ENCODE measurements at places on chromosomes 4 and X.

GRCh38 chr4:111945014-111945413, 200.2 kb upstream of the FAM241A start:
- DNase-seq: no peak

DNA sequence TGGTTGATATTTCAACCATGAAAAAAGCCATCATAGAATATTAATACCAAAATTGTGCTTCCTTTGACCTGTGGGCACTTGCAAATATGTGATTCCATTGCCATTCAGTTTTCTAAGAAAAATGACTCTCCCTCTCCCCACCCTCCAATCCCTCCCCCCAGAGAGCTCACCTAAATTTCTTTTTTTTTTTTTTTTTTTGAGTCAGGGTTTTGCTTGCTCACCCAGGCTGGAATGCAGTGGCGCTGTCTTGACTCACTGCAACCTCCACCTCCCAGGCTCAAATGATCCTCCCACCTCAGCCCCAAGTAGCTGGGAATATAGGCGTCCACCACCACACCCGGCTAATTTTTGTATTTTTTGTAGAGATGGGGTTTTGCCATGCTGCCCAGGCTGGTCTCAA, 47.0 kb downstream of the SNX25 start:
- DNase-seq: no peak

DNA sequence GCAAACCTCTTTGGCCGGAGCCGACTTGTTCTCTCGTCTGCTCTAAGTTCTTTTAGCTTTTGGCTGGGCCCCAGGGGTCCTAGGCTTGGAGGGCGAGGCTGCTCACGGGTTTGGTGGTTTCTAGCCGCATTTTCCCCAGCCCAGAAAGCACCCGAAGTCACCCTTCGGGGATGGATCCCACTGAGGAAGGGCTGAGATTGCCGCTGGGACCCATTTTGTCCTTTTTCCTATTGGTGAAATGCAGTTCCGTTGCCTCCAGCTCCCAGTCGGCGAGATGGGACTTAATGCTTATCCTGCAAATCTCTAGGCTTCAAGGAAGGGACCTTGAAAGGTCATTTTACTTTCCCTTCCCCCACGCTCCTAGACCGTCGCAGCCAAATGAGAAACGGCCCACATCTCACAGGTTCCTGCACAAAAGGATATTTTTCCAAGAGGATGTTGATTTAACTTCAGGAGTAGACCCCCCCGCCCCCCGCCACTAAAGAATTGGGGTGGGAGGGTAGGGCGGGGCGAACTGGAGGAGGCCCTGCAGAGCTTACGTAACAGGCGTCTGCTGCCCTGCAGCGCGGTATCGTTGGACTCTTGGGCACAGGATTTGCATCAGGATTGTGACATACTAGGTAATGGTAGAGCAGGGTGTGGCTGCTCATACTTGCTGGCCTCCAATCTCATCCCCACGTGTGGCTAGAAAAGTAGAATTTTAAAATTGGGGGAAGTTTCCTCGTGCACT, 564 bp downstream of the PGK1 start:
- peak; percentile 78 for DNase-seq

- no peak for DNase-seq
These were observed 15.0 kb upstream of the AKAP17A start for GRCh38 chrX:1576201-1576992.

DNA sequence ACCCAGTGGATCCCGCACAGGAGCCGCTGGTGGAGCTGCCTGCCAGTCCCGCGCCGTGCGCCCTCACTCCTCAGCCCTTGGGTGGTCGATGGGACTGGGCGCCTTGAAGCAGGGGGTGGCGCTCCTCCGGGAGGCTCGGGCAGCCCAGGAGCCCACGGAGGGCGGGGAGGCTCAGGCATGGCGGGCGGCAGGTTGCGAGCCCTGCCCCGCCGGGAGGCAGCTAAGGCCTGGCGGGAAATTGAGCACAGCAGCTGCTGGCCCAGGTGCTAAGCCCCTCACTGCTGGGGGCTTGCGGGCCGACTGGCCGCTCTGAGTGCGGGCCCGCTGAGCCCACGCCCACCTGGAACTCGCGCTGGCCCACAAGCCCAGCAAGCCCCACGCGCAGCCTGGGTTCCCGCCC, 127.1 kb upstream of the TMEM164 start:
- DNase-seq: no peak

- no peak for DNase-seq
These were observed 16.8 kb downstream of the CLNK start for GRCh38 chr4:10667701-10668326.

DNA sequence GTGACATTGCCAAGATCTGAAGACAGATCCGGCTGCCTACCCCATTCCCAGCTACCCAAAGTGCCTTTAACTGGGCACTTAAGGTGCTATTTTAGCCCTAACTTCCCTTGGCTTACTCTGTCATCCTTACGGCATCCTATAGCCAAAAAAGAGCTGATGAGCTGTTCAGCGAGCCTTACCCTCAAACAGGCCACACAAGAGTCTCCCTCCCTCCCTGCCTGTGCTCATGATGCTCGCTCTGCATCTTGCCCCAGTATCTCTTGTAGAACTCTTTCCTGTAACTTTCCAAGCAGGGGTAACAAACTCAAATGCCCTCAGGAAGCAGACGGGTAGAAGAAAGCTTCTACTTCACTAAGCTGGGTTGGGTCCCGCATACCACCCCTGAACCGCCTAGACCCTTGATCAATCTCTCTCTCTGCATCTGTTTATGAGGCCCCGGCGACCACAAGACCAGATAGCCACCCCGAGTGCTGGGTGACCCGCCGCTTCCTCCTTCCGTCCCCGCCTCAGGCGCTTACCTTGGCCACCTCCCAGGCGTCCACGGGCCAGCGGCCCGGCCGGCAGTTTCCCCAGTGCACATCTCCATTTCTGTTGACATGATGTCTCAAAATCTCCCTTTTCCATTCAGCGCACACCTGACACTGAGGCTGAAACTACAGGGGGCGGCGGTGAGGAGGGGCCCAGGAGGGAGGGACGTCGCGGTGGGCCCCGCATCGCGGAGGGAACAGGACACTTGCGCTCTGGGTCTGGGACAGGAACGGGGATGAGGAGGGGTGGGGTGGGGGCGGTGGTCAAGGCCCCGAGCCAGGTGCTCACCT, 663 bp downstream of the CXorf38 start:
- peak; percentile 16 for DNase-seq

DNA sequence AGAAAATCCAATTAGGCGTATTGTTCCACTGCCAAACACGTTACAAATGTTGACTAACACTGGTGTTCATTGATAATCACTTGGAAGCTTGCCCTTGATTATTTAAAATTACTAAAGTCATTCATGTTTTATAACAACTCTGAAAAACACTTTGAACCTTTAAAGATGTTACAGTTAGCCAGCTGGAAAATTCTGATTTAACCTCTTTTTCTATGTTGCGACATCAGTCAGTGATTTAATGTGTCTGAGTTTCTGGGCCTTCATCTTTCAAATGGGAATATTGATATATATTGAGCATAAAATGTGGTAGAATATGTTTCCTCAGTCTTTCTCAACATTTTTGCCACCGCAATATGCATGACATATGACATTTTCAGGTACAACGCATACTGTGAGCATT, 274.1 kb upstream of the TENM3 start:
- DNase-seq: no peak

- no peak for DNase-seq
These were observed 12.4 kb downstream of the PAQR3 start for GRCh38 chr4:78926826-78927225.

- DNase-seq: no peak
These were observed 833.6 kb downstream of the CCSER1 start for GRCh38 chr4:90960840-90961239.

DNA sequence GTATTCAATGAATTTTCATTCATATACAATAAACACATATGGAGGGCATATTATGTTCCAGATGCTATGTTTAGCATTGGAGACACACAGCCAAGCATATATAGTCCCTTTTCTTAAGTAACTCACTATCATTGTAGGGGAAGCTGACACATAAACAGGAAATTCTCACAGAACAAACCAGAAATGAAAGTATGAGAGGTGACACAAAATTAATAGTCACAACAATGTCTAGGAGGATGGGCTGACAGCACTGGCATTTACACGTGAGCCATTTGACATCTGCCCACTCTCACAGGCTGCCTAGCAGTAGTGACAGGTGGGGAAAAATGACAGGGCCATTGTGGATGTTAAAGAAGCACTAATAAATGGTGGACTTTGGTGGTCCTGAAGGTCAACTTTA, 2.6 kb upstream of the CNOT6L start:
- peak; percentile 62 for DNase-seq

DNA sequence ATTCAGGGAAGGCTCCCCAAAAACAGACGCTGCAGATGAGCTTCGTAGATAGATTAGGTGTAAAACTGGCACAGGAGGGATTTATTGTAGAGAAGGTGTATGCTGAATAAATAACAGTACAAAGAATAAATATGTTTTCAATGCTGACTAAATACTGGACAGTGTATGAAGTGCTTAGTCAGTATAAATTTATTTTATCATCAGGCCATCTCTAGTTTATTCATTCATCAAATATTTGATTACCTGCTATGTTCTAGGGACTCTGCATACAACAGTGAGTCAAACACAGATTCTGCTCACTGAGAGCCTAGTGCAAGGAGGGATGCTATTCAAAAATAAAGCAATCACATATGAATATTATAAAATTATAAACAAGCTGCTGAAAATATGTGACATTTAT, 63.6 kb upstream of the TSPAN5 start:
- no peak for DNase-seq

GRCh38 chrX:11347300-11347699, 54.1 kb downstream of the AMELX start:
- no peak for DNase-seq

DNA sequence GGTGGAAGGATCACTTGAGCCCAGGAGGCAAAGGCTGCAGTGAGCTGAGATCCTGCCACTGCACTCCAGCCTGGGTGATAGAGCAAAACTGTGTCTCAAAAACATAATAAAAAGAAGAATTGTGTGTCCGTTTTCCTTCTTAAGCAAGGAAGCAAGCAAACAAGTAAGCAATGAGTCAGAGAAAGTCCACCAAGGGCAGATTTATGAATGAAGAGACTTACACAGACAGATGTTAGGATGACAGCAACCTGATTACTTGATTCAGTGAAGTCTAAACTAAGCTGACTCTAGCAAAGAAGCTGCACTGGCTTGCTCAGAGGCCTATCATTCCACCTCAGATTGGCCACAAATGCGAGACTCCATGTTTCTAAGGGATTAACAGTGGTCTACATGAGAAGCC, 34.1 kb upstream of the SCML1 start:
- no peak for DNase-seq

DNA sequence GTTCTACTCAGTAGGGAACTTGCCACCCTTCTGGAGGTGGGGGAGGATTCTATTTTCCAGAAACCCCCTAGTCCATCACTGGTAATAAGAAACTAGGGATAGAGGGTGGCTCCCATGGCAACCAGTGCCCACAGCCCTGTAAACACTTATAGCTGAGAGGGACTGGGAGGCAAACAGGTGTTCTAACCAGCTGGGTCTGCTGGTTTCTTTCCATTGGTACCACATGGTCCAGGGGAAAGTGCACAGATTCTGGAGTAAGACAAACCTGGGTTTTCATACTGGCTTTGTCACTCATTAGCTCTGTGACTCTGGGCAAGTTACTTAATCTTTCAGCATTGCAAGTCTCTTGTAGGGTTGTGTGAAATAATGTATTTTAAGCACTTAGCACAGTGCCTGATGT, 26.9 kb downstream of the IGSF1 start:
- DNase-seq: no peak

DNA sequence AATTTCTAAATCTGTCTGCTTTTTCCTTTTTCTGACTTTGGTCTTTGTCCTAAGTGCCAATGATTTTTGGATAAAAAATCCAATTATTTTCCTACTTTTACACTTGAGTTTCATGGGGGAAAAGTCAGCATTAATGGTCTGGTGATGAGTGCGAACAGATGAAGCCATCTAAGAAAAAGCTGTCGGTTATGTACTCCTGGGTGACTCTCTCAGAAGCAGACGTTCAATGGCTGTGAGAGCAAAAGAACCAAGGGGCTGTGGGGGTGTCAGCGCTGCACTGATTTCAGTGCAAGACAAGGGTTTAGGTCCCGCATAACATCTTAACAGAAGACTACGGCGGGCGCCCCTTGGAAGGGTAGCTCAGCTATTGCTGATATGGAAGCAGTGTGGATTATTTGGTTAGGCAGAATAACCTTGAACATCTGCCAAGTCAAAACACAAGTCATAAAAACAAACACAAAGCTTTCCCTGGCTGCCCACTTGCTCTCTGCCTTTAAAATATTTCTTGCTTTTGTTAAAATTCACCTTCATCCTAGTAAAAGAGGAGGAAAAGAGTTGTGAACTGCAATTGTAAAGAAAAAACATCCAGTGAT, 240.5 kb downstream of the MAML3 start:
- DNase-seq: no peak

DNA sequence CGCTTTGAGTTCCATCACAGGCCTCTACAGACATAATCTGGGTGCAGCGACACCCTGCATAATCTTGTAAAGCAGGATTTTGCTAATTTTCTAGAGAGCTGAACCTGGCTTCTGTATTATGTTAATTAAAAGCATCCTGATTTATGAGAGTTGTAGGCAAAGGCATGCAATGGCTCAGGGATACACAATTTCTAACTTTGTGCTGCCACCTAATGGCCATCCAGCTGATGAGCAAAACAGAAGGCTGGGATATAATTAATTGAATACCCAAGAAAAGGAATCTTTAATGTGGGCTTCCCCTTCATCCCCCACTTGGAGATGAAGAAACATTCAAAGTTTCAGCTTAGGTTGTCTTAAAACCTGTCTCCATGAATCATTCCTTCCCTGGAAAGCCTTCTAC, 78.1 kb downstream of the BMP15 start:
- DNase-seq: peak; percentile 19

- DNase-seq: no peak
These were observed 250.0 kb downstream of the ENOX2 start for GRCh38 chrX:130652824-130653578.

DNA sequence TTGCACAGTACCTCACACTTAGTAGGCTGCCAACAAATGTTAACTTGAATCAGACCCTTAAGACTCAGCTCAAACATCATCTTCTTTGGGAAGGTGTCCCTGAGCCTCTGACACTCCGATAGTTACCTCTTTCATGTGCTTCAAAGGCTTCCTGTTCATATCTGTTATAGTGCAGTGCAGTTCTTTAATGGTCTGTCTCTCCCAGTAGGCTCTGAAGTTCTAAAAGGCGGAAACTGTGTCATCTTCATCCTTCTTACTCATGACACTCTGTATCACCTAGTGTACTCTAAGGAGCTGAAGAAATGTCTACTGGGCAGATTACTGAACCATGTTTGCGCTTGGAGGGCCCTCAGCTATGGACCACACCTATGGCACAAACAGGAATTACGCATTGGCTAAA, 2.1 kb upstream of the DIAPH2 start:
- no peak for DNase-seq

GRCh38 chrX:10939424-10939823, 171.7 kb upstream of the HCCS start:
- DNase-seq: no peak

- no peak for DNase-seq
These were observed 687 bp upstream of the GRIA2 start for GRCh38 chr4:157219711-157220370.

- no peak for DNase-seq
These were observed 181.8 kb upstream of the POF1B start for GRCh38 chrX:85561231-85561630.

GRCh38 chrX:79065696-79066095, 78.8 kb upstream of the GPR174 start:
- DNase-seq: no peak

Measured in inflammatory macrophage treated with lipopolysaccharide for 1 hour (primary cell).